ENCODE measurements at places on chromosomes 12 and 14. TPM values are rescaled to one million over a fixed set of nuclear protein-coding genes. Genes with fewer than 3 reads are reported as not detected.

- no peak for DNase-seq
Observed at GRCh38 chr14:101286271-101287018, 274.9 kb upstream of the DIO3 start.

DNA sequence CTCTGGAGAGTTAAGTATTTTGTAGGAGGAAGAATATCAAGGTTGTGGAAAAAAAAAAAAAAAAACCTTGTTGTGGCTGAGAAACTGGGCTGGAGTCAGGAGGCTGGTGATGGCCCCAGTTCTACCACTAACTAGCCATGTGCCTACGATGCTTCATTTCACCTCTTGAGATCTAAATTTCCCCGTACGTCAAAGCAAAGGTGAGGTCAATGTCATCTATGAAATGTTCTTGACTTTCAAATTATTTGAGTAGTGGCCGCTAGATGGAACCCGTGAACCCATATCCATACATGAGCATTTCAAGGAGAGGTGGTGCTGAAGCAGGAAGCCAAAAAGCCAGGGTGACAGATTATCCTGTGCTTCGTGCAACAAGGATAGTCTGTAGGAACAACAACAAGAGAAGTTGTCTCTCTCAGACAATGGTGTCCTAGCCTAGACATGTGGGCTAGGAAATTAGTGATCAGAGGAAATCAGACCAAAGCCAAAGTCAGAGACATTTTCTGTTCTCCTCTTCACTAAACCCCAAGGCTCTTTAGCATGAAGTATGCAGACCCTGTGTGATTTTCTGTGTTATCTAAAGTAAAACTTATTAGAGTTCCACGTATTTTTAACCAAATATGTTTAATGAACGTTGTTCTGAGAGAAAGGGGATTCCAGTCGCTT lies 95.5 kb upstream of the ETV6 start:
- peak; percentile 26 for DNase-seq

Gene TMEM263
- 69.1 TPM for total RNA-seq

Gene MDGA2
- not detected for total RNA-seq

Gene TGFB3
- total RNA-seq = 39.5 TPM

DNA sequence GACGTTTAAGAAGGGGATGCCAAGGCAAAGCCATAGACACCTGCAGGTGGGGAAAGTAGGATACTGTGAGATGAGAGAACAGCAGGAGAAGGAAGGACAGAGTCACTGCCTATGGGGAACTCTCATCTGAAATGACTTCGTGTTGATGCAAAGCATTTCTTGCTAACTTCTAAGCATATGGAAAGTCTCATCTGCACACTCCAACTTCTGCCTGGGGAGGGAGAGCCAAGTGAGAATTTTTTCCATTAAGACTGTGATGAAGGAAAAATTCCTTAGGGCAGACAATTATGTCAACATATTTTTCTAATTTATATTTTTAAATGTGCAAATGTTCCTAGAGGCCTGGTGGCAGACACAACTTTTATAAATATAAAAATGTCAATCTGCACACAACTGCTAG lies 115.3 kb downstream of the IPO8 start:
- no peak for DNase-seq

Gene MPHOSPH9
- total RNA-seq = 20.7 TPM

DNA sequence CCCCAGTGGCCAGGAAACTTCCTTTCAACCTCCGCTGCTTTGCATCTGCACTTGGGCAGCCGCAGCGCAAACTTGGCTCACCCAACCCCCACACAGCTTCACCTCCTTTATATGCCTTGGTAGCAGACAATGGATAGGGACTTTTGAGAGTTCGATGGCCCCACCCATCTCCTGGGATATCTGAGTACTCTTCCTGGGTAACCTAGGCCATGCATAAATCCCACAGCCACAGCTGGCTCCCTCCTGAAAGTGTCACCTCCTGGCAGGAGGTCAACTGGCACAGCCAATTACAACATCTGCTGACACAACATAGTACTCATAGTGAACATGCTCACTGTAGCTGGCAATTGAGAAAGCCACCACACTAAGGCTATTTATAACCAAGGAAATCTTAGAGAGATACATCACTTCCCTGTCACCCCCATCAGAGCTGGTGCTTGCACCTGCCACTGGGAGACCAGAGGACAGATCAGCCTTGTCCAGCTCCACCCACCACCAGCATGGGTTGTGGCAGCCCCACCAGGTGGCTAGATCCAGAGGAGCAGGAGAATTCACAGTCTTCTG lies 410.0 kb downstream of the SYT1 start:
- no peak for DNase-seq

- DNase-seq = no peak
Observed at GRCh38 chr12:16260206-16260605, 17.3 kb downstream of the SLC15A5 start.

Gene SLC5A8
- not detected for total RNA-seq

- no peak for DNase-seq
Observed at GRCh38 chr12:34021071-34021470, 1.2 kb upstream of the ALG10 start.

- DNase-seq = peak; percentile 88
Observed at GRCh38 chr14:23302290-23303225, at the start of gene PPP1R3E. TSS of gene PPP1R3E (minus strand) at chr14:23302859. CDS start at chr14:23302576, 283 bp downstream.

DNA sequence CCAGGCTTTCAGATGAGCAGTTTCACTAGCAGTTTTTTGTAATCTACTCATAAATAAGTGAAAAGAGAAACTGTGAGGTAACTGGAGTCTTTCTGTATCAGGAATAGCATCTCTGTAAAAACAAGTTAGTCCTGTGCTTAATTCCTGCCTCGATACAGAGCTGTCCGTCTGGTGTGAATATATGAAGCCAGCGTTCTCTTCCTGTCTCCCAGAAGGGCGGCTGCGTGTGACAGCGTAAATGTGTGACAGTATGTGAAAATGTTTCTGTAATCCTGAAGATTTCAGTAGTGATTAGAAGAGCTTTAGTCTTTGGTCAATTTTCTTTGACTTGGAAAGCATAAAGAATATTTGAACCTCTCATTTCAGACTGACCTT lies 150.3 kb downstream of the FBXL14 start:
- no peak for DNase-seq

Gene TRPV4
- total RNA-seq = 1.1 TPM

DNA sequence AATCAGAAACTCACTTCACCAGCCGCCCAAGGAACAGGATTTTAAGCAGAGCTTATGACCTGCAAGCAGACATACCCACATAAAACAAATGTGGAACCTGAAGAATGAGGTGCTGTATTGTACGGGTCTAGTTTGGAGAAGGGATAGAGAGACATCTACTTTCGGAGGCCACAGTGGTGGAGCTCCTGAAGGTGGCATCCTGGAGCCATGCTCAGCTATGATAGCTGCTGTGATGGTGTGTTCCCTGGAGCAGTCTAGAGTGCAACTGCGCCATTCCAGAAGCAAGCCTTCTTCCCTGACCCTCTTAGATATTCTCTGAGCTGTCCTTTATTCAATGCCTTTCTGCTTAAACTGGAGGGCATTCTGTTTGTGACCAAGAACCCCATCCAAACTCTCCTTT lies 402.6 kb downstream of the FUT8 start:
- DNase-seq = no peak

DNA sequence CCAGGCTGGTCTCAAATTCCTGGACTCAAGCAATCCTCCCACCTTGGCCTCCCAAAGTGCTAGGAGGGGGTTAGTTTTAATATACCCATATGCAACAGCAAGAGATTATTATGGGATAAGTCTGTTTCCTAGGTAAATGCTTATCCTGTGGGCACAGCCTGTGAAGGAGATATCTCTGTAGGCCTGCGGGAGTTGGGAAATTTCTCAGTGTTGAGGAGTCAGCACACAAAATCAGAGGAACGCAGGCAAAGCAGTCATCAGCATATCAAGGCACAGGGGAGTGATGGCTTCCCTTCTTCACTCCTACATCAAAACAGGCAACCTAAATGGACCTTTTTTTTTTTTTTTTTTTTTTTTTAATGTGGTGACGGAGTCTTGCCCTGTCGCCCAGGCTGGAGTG lies 20.9 kb upstream of the TMED10 start:
- DNase-seq = no peak

Gene NFATC4
- 40.0 TPM for total RNA-seq

Gene ZDHHC22
- total RNA-seq = not detected

Gene COPS7A
- total RNA-seq = 60.3 TPM

Gene SPIC
- not detected for total RNA-seq

DNA sequence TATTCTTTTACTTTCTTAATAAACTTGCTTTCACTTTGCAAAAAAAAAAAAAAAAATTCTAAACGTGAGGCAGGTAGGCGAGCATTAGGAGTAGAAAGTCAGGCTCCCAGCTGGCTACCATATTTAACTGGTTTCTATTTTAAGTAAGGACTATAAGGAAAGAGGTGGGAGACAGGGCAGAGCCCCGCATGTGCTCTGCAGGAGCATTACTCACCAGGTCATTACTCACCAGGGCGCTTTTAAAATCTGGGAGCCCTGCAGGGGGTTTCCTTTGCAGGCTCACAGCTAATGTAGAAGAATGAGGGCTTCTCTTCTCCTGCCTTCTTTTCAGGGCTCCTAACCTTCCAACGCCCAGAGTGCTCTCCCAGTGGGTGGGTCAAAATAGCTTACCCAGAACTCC lies 14.0 kb upstream of the DPF3 start:
- no peak for DNase-seq

DNA sequence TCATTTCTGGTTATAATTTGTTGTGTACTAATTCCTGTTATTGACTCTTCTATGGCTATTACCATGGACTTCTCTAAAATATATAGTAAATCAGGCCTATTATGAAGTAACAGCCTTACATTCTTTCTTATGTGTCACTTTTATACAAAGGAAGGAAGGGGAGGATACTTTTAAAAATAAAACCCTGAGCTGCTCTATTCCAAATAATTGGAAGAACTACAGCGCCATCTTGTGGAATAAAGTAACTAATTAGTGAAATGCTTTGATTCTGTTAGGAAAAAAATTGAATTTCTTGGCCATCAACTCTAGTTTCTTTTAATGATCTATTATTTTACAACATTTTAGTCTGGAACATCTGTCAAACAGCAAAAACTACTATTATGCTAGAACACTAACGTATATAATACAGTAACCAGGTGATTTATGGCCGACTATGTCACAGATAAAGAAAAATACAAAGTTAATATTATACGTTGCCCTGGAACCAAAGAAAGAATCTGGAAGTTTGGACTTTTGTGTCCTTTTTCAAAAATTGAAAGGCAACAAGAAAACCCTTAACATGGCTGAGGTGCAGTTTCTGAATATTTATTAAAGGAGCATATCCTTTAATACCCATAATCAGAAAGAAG lies 55.0 kb upstream of the NELL2 start:
- DNase-seq = no peak

- no peak for DNase-seq
Observed at GRCh38 chr14:70956511-70956910, 49.3 kb downstream of the PCNX1 start.

DNA sequence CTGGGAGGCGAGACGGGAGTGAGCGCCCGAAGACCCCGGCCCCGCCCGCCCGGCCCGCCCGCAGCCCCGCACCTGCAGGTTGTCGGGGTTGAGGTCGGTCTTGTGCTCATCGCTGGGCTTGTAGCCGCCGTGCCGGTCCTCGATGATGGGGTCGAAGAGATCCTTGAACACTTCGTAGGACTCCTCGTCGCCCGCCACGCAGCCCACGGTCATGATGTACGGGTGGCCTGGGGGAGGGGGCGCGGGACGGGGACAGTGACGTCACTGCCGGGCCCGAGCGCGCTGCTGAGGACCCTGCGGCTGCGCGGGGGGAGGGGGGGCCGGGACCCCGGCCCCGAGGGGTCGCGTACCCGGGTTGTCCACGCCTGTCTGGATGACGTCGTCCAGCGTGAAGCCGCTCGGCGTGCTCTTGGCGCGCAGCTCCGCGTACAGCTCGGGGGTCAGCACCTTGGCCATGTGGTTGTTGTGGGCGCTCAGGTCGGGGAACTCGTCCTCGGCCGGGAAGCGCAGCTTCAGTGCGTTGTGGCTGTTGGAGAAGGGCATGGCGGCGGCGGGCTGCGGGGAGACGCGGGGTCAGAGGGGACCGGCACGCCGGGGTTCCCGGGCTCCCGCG lies 573 bp downstream of the CKB start:
- peak; percentile 83 for DNase-seq

Gene SLC2A14
- total RNA-seq = 1.4 TPM

DNA sequence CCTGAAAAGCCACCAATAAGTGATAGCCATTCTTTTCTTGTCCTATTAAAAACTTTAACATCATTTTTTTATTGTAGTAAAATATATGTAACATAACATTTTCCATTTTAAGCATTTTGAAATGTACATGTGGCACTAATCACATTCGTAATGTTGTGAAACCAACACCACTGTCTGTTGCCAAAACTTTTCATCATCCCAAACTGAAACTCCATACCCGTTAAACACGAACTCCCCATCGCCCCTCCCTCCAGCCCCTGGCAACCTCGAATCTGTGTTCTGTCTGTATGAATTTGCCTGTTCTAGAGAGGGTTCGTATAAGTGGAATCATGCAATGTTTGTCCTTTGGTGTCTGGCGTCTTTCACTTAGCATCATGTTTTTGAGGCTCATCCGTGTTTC lies 75.9 kb downstream of the CCDC92 start:
- DNase-seq = no peak

- DNase-seq = no peak
Observed at GRCh38 chr12:41530441-41530840, 342.3 kb downstream of the PDZRN4 start.

DNA sequence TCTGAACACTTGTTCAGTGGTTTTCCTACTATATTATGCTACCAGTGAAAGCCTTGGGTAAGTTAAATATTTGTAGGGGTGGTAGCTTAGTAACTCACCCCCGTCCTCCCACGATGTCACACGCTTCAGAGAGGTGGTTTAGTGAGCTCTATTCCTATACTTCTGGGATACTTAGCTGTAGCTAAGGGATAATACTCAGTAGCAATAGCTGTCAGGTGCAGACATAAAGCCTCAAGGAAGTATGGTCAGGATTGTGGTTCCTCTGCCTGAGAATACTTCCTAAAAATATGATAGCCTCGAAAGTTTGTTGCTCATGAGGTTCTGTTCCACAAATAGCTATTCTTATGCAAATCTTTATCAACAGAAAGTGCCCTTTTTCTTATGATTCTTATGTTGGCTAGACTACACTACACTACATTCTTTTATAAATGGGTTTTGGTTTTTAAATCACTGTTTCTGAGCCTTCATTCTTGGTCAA lies 11.9 kb downstream of the DLST start:
- DNase-seq = no peak

Gene BCL7A
- 9.5 TPM for total RNA-seq
